Left ventricle myocardium superior (tissue), 1 donor: ENCODE measurements at places on chromosomes 3 and 15. TPM values are rescaled to one million over a fixed set of nuclear protein-coding genes. Genes with fewer than 3 reads are reported as not detected.

MKRN3 gene
- 0.72 TPM for total RNA-seq

P2RY14 gene
- 4.4 TPM for total RNA-seq

ROPN1 gene
- not detected for total RNA-seq

HYAL3 gene
- total RNA-seq, result 0.92 TPM

CPLX3 gene
- total RNA-seq, result 4.1 TPM

CRYGS gene
- 0.55 TPM for total RNA-seq

ARNT2 gene
- total RNA-seq, result 4.1 TPM

MEIS2 gene
- 44.9 TPM for total RNA-seq

UBAP1L gene
- 1.3 TPM for total RNA-seq

SEMA3G gene
- 9.1 TPM for total RNA-seq

BFSP2 gene
- total RNA-seq, result not detected

SLC22A13 gene
- not detected for total RNA-seq

TF gene
- total RNA-seq, result 3.3 TPM

CTXN2 gene
- total RNA-seq, result not detected

MYLK gene
- 9.5 TPM for total RNA-seq
